Femur (tissue), 1 donor: ENCODE measurements at places on chromosomes 3 and 15.

- DNase-seq: no peak
These were observed 409.1 kb upstream of the ATP11B start for GRCh38 chr3:182384221-182384620.

GRCh38 chr3:103218146-103218545 is 783.3 kb downstream of the ZPLD1 start:
- DNase-seq: no peak

DNA sequence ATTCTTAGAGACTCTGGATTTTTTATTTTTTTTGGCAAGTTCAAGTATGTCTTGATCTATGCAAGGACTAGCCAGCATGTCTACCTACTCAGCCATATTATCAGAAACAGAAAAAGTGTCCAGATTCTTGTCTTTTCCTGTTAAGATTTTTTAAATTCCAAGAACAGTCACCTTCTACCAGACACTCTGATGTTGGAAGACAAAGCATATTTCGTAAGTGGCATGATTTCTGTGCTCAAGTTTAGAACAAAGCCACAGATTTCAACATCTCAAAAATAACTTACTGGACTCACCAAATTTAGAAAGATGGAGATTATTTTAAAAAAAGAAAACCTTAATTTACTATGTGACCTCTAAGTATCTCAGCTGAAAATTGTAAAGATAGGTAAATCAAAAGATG is 61.9 kb downstream of the GOLGA6L7 start:
- no peak for DNase-seq

- DNase-seq: no peak
These were observed 1520.6 kb upstream of the CADM2 start for GRCh38 chr3:83438188-83438587.

- peak; percentile 86 for DNase-seq
These were observed at the start of gene ELL3 for GRCh38 chr15:43776718-43777266. TSS of gene ELL3 (minus strand) at chr15:43776966. CDS start at chr15:43776901, 65 bp downstream.

- no peak for DNase-seq
These were observed 12.9 kb downstream of the SLC25A20 start for GRCh38 chr3:48885753-48886152.

- DNase-seq: peak; percentile 63
These were observed 1077.0 kb downstream of the ROBO2 start for GRCh38 chr3:78116874-78117273.

DNA sequence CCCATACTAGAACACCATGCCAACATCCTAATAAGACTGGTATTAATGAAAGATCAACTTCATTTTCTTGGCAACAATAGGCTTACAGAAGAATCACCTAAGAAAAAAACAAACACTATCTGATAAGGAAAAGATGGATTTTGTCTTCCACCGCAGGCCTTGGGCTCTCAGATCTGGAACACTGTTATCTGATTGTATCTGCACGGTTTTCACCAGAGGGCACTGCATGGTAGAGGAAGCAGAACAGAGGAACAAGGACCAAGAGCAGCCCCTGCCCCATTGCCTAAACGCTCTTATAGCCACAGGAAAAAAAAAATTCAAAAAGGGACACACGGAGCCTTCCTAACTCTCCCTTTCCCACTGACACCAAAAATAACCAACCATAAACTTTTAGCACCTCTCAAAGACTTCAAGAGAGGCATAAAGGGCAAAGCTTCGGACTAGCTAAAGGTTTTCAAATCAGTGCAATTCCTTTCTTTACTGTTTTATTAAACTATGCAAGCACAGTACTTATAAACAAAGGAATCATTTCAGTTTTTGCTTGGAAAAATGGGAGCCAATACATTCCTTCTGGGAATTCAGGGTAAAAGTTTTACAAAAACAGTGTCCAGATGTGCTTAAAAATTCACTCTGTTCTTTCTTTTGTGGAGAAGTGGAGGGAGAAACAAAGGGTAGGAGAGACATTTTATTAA is 23.3 kb downstream of the IL17RD start:
- DNase-seq: no peak

GRCh38 chr3:33184863-33185262 is 33.7 kb downstream of the SUSD5 start:
- DNase-seq: no peak

- DNase-seq: no peak
These were observed 27.4 kb downstream of the PHC3 start for GRCh38 chr3:170154084-170154483.
